ENCODE measurements at places on chromosomes 6 and 20.

DNA sequence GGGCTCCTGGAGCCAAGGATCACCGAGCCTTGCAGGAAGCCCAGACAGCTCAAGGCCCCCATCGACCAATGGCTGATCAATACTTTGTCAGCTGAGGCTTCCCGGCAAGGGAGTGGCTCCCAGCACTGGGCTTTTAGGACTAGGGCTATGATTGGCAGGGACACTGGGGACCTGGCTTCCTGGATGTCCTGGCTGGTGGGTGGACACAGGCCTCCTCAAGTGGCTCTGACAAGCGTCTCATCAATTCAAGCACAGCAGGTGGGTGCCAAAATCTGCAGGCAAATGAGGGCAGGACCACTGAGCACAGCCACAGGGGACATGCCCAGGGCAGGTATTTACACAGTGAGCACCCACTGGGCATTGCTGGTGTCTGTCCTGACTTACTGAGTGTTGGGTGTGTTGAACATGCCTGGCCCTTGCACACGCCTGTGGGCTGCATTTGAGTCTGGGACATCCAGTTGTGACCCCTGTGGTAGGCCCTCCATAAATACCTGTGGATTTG, 420.1 kb upstream of the SULF2 start:
- no peak for DNase-seq

- no peak for DNase-seq
Observed at GRCh38 chr6:41634657-41635056, 3.6 kb upstream of the MDFI start.

- DNase-seq, result peak; percentile 66
Observed at GRCh38 chr6:28944412-28944865, 20.7 kb upstream of the TRIM27 start.

GRCh38 chr6:139530561-139530960, 156.1 kb upstream of the CITED2 start:
- no peak for DNase-seq

DNA sequence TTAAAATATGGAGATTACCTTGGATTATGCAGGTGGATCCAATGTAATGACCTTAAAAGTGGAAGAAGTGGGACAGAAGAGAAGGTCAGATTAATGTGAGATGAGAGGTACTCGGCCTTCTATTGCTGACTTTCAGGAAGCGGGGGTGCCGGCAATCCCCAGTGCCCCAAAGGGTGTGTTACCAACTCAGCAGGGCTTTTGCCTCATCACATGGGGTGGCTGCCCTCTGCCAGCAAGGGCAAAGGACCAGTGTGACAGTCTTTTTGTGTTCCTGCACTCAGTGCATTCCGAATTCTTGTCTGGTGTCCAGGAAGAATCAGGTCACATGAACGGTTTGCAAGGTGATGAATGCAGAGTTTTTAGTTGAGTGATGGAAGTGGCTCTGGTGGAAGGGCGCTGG, 624.2 kb downstream of the COL12A1 start:
- no peak for DNase-seq

- no peak for DNase-seq
Observed at GRCh38 chr6:56625356-56625755, 17.3 kb downstream of the DST start.

DNA sequence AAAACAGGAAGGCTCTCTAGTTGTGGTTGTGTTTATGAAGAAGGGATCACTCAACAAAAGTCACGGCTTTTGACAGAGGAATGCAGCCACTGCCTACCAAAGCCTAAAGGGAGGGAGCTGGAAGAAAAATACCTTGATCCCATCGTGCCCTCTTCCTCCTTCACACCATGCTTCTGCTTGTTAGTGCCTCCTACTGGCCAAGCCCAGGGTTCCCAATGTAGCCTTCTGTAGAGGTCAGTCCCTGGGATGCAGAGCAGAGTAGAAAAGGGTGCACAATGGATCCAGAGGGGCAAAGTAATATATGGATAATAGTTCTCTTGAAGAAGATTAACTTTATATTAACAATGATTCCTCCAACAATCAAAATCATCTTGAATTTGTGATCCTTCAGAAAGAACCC, 293.5 kb upstream of the FERMT1 start:
- DNase-seq, result no peak

DNA sequence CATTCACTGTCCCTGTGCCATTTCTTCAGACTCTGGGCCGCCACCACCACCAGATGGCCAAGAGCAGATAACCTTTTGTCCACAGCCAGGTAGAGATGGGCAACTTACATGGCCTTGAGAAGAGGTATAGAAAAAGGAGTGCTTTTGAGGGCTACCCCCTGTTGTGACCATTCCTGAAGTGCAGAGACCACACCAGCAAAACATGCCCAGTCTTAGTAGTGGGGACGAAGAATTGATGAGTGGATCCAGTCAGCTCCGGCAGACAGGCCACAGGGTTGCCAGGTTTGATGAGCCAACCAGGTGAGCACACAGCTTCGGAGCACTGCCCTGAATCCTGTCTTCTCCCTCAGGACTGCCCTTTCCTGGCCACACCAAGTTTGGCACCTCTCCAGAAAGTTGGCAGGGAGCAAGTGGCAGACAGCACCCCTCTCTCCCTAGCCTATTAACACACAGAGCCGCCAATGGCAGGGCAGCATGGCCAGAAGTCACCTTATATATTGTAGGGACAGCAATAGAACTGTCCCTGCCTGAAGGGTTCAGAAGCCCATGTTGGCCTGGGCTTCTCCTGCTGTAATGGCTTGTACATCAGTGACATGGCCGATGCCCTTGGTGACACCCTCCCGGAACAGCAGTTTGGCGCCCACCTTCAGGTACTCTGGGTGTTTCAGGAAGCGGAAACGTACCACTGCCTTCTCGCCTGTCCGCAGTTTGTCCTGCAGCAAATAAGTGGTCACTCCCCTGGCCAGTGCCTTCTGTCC, 7.8 kb downstream of the GTPBP2 start:
- DNase-seq, result no peak

DNA sequence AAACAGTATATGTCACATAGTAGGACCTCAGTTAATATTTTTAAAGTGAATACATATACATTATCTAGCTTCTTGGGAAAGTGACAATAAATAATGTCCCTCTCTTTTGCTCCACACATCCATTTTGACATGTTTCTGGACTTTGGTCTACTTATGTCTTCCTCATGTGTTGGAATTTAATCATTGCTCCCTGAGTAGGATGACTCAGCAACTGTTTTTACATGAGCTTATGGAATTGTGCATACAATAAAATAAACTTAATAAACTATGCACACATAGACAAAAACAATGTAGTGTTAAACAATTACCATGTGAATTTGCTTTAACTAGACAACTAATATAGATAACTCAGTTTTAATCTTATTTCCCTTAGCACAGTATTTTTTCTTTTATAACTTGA, 503.8 kb downstream of the TFAP2B start:
- DNase-seq, result no peak

GRCh38 chr6:135913785-135914184, 62.3 kb downstream of the PDE7B start:
- DNase-seq, result no peak

DNA sequence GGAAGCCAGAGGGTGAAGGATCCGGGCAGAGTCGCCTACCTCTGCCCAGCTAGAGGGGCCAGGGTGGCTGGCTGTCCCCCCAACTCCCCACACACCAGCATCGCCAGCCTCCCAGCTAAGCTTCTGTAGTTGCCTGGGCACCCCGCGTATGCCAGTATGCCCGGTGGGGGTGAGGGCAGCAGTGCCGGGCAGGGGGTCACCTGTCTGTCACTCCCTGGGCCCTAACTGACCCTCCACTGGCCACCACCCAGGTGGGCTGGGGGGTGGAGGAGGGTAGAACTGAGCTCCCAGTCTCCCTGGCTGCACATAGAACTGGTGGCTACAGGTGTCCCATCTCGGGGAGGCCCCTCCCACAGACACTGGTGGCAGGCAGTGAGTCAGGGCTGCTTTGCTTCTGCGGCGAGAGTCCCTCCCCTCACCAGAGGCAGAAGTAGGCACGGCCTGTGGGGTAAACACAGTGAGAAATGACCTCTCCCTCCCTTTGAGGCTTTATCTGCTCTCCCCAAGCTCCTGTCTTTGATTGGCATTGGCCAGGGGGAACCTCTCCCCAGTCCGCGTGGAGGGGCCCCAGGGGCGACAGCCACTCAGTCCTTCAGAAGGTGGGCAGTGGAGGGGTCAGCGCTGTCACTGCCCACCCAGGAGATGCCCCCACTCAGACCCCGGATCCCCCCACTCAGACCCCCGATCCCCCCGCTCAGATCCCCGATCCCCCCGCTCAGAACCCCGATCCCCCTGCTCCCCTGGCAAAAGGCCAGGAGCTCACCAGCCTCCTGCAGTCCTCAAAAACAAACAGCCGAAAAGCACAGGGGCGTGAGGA, 2.5 kb downstream of the NTSR1 start:
- no peak for DNase-seq

GRCh38 chr6:102038964-102039363, 645.5 kb downstream of the GRIK2 start:
- DNase-seq, result no peak

- no peak for DNase-seq
Observed at GRCh38 chr20:2585811-2586210, 49.4 kb downstream of the TMC2 start.

DNA sequence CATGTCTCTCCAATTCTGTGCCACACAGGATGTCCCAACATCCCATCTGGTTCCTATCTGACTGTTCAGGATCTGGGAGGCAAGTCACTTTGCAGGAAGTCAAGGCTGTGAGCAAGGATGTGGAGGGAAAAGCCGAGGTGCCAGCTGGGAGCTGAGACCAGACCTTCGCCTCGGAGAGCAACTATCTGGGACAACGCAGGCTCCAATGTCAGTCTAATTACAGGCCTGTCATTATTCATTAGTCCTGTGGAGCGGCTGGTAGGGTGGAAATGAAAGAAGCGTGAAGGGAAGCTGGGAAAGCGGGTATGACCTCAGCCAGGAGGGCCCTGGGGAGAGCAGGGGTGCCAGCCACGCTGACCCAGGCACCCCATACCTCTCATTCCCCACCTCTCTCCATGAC, 147.3 kb downstream of the UNC5CL start:
- DNase-seq, result no peak

GRCh38 chr20:40010483-40010882, 678.6 kb downstream of the MAFB start:
- no peak for DNase-seq

GRCh38 chr6:14792118-14792955, 453.5 kb upstream of the JARID2 start:
- DNase-seq, result no peak

DNA sequence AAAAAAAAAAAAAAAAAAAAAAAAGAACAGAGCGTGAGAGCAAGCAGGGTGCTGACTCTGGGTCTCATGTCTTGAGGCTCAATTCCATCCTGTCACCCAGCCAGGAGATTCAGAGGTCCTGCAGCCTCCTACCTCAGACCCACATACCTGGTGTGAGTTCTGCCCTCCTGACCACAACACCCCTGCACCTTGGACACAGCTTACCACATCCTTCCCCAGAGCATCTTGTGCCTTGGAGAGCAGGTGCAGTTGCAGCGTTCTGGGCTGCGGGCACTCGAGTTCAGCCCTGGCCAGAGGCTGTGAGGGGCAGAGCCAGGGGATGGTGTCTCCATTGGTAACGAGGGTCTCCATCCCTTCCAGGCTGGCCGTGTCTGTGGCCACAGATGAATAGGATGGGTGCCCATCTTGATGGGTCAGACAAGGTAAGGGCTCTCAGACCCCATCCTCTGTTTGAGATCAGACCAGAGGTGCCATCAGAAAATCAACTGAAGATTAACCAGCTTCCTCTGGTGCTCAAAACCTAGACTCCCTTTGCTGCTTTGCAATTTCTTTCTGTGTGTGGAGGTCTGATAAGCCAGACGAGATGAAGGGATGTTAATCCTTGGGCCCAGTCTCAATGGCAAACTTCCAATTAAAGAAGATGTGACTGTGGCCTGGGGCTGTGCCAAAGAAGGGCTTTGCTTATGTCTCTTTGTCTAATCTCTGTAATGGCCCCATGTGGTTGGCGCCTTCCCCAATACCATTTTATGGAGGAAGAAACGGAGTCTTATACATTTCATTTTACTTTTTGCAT, 14.7 kb upstream of the ZNF831 start:
- DNase-seq, result no peak

- DNase-seq, result no peak
Observed at GRCh38 chr6:34131326-34132290, 14.3 kb downstream of the GRM4 start.

GRCh38 chr6:146305092-146305491, 238.5 kb upstream of the RAB32 start:
- no peak for DNase-seq

DNA sequence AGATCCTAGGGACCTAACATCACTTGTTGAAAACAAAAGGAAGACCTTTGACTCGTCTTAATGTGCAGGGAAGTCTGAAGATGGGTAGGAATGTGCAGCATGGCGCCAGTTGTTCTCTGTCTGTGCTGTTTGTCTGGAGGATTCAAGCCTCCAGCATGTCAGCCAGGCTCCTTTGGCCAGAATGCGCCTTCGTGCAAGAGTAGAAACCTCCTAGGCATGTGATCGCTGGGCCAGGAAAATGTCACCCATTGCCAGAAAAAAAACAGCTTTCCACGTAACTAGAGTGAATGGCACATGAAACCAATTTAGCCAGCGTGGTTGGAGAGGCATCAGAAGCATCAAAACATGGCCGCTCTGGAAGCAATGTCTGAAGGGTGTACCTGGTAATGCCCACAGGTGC, 132.7 kb downstream of the EDN1 start:
- DNase-seq, result no peak

- no peak for DNase-seq
Observed at GRCh38 chr20:63473555-63474449, 1.3 kb upstream of the KCNQ2 start.

DNA sequence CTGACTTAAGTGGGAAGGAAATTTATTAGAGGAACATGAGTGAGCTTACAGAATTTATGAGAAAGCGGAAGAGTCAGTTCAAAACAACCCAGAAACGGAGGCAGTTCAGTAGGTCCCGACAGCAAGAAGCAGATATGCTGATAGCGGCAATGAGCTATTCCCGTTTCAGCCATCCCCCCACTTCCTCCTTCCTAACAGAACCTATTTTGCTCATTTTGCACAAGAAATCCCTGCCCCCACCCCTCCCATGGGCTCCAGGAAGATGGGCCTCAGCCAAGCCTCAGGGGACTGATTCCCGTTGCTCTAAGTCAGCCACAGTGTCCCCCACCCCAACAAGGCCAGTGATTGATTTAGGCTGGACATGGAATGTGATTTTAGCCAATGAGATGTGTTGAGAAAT, 157.5 kb downstream of the CEBPB start:
- no peak for DNase-seq

DNA sequence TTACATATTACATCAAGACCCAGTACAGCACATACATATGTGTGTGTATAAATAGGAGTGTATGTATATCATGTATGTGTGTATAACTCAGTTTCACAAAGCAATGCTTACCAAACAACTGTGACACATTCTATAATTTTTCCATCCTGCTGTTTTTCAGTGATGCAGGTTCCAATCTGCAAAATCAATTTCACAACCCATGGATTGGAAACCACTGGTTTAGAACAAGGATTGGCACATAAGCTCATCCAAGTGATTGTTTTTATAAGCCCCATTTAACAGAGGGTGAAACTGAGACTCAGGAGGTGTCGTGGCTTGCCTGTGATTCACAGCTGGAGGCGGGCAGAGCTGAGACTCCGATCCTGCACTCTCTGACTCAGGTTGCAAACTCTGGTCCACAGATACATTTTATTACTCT, 158.2 kb downstream of the ZMYND8 start:
- DNase-seq, result no peak

GRCh38 chr6:160791459-160791858, 89.4 kb downstream of the PLG start:
- DNase-seq, result no peak
